ENCODE measurements at places on chromosomes 3 and 15.

DNA sequence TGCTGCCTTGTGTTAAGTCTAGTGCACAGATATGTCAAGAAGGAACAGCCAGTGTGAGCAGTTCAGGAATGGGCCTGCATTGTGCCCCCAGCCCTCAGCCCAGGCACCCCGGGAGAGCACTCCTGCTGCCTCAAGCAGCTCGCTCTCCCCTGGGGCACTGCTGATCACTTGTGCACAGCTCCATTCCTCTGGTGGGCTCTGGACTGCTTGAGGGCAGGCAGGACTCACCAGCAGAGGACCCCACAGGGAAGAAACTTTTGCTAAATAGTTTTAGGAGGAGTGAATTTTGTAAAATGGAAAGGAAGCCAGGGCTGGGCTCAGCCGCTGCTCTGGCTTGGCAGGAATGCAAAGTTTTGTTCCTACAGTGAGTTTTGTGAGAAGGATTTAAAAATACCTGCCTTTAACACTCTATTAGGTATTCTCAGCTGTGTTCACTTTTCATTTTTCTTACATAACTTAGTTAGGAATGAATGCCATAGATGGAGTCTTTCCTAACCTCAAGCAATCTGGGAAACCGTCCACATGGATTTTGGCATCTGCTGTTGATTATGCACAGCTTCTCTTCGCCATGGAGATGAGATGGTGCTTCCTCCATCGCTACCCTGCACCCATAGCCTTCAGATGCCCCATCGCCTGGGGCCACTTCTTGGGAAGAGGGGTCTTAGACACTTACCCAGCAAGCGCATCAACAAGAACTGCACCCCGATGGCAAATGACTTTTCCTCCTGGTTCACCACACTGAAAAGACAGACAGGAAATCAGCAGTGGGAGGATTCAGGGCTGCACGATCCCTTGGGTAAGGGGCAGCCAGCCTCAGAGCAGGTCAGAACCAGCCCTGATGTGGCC is 42.3 kb upstream of the RAB6B start:
- no peak for DNase-seq

DNA sequence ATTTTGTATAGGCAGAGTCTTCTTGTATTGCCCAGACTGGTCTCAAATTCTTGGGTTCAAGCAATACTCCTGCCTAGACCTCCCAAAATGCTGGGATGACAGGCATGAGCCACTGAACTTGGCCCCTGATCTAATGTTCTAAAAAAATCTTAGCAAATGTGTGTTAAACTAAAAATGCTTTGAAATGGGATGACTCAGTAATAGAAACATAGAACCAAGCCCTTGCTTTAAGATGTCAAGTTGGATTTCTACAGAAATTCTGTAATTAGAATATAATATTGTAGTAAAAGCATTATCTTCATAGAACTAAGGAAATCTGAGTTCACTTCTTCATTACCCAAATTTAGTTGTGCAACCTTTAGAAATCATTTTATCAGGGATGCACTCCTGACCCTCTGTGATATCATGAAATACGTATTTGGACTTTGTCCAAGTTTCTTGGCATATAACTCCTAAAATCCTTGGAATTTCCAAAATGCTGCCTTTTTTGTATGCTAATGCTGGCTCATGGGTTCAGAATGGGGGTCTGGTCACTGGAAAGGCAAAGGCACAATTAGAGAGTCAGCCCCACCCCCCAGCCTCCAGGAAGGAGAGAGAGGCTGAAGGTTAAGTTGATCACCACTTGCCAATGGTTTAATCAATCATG is 217.3 kb downstream of the TP63 start:
- no peak for DNase-seq

DNA sequence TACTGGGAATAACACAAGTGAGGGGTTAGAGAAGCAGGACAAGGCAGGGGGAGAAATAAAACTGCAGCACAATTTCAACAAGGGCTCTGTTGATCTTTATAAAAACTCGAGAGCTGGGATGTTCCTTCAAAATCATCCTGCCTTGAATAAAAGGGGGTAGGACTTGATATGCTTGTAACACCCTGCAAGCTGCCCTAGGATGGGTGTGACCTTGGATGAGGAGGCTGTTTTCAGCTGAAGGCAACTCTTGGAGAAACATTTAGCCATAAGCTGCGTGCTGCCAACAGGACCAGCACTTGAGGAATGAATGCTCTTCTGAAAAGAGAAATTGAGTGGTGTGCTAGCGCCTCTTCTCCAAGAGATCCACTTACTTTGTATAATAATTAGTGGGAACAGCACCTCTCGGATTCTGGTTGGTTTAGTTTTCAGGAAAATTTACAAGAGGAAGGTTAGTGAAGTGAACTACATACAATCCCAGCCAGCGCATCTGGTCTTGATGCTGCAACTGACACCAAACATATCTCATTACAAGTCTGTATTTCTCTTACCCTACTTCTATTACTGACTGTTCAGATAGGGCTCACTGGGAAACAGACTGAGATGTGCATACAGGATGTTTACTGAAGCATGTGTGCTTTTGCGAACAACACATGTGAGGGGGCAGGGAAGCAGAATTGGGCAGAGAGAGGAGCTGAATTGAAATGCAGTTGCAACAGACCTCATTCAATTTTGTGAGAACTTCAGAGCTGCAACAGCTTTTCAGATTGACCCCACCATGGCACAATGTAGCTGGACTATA is 643.0 kb upstream of the GOLIM4 start:
- no peak for DNase-seq

- no peak for DNase-seq
Observed at GRCh38 chr3:169173636-169174035, 489.9 kb downstream of the MECOM start.

DNA sequence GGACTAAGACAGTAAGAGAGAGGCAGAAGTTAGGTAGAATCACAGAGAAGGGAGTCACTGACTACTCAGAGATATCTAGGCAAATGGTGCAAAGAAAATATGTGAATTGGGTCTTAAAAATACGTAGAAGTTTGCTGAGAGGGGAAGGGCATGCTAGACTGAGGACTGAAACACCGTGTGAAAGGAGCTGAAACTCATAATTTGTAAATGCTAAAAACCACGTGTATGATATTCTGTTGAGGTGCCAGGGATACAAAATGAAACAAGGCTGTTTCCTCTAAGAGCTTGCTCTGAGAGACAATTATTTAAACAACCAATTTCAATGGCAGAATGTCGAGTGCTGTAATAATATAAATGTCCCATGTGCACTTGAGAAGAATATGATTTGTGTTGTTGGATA is 47.2 kb downstream of the NCK1 start:
- DNase-seq = no peak

DNA sequence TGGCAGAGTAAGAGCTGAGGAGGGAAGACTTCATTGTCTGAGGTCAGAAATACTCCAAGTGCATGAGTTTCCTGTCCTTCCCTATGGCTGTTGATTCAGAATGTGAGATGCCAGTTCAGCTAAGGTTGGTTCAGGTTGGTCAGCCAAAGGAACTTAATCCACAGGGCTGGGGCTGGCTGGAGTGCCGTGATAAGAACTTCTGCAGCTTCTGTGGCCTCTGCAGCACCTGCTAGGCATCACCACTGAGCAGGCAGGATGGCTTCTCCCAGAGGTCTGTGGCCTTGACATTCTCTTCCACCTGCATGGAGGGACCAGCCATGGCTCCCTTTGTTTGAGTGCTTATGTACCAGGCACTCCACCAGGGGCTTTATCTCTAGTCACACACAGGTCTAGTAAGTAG is 109.5 kb upstream of the PLXNA1 start:
- no peak for DNase-seq

DNA sequence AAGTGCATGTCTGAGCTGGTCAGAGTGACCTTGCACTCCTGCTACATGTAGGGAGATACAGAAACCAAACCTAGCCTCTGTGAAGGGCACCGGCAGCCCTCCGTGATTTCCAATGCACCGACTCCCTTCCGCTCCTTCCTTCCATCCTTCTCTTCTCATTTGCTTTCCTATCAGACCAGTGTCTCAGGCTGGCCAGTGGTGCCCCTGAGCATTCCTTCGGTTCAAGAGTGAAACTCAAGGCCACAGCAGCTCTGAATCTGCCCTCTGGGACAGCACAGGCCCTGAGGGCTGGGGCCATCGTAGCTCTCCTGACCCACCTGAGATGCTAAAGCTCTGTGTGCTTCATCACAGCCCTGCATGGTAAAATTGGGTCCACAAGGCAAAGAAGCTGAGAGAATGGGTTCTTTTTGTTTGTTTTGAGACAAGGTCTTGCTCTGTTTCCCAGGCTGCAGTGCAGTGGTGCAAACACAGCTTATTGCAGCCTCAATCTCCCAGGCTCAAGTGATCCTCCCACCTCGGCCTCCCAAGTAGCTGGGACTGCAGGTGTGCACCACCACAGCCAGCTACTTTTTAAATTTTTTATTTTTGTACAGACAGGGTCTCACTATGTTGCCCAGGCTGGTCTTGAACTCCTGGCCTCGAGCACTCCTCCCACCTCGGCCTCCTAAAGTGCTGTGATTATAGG is 2.3 kb upstream of the BMF start:
- DNase-seq = no peak

GRCh38 chr3:27317096-27317495 is 52.1 kb downstream of the NEK10 start:
- DNase-seq = no peak

DNA sequence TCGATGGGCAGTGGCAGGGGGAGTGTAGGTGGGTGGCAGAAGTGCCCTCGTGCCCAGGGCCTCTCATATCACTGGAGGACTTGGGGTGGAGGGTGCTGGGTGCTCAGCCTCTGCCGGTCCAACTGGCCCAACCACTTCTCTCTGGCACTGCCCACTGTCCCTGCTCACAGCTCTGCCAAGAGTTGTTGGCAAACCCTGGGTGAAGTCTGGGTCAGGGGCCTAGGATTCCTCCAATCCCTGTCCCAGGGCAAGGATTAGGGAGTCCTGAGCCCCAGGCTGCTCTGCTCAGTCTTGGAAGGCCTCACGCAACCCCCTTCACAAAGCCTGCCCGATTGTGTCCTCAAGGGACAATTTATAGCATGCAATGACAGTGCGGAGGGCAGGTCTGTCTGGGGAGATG is 5.2 kb upstream of the PRKCD start:
- DNase-seq = no peak

GRCh38 chr3:142602619-142603385 is 6.6 kb downstream of the PLS1 start:
- no peak for DNase-seq

DNA sequence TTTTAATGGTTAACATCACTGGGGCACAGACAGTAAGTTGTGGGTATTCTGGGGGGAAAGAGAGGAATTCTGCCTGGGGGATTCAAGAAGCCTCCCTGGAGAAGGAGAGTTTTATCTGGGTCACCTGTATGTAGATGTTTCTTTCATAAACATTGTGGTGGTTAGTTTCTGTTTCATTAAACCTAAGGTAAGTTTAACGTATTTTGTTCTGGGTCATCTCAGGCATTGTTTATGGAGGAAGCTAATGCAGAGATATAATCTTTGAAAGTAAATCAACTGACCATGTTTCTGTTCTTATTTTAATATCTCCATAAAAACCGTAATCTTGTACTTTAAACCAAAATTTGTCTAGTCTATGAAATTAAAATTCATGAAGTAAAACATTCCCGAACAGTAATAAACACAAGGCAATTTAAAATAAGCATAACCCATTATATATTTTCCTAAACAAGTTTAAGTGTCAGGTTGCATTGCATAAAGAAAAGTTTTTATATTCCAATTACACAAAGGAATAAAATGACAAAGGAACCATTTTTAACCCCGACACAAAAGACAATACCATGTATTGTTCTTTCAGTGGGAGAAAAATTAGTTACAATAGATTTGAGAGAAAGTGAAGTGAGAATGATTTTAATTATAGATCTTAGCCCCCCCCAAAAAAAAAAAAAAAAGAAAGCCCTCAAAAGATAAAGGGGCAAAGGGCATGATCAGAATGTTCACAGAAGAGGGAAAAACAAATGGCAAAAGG is 274.6 kb upstream of the TBL1XR1 start:
- no peak for DNase-seq

DNA sequence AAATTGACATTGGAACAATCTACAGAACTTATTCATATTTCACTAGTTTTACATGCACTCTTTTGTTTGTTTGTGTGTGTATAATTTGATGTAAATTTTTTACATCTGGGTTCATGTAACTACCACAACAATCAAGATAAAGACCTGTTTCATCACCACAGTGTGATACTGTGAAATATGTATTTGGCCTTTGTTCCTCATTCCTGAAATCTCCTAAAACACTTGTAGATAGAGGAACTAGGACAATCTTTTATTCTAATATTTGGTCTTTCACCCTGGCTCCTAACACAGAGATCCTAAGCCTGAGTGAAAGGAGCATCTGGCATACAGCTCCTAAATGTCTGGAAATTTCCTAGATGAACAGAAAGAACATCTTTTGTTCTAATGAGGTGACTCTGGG is 155.0 kb upstream of the GPR149 start:
- no peak for DNase-seq

DNA sequence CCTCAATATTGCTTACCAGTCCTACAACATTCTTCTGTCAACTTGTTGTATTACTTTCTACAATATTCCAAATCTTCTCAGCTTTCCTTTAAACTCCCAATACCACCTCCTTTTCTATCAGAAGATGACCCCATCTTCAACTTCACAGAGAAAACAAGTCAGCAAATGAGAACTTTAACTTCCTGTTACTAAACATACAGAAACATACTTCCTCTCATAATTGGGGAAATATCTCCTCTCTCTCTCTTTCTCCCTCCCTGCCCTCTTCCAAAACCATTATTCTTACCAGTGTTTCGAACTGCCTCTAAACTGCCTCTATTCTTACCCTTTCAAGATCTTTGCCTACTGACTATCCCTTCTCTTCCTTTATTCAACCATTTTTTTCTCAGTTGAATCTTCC is 1.8 kb upstream of the SNAP23 start:
- no peak for DNase-seq

DNA sequence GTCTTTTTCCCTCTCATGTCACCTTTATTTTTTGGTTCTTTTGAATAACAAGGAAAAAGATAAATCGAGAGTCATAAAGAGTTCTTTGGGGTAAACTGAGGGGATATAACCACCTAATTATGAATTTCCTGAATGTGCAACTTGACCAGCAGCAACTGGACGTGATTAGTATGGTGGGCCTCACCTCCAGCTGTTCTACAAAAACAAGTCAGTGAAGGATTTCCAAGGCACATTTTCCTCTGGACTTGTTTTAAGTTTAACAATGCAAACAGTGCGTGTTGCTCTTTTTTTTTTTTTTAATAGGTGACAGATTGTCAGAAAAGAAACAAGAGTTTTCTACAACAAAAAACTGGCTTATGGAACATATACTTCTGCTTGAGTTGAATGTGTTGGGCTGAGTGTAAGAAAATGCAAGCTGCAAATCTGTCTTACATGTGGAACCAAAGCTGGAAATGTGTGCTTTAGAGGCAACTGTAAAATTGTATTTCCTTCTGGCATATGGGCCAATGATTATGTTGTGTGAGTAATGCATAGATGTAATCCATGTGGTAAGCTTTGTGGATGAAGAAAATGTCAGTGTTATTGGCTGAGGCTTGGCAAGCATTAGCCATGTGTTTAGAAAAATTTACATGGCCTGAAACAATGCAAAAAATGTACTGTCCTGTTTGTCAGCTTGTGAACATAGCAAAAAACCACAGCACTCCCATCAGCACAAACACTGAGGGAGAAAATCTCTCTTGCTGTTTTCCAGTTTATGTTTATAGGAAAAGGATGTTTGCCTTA is 44.5 kb upstream of the FNDC3B start:
- DNase-seq = no peak

GRCh38 chr3:23735535-23736326 is 70.0 kb upstream of the UBE2E1 start:
- no peak for DNase-seq

Measured in activated CD8-positive, alpha-beta memory T cell treated with anti-CD3 and anti-CD28 coated beads for 4 hours (primary cell).